Motor neuron (in vitro differentiated cells): ENCODE measurements at places on chromosomes 3 and 15.

GRCh38 chr3:11273891-11274291 is 1.7 kb downstream of the ATG7 start:
- ATAC-seq, result no peak

GRCh38 chr3:184537885-184538665 is 23.5 kb upstream of the EPHB3 start:
- no peak for ATAC-seq

DNA sequence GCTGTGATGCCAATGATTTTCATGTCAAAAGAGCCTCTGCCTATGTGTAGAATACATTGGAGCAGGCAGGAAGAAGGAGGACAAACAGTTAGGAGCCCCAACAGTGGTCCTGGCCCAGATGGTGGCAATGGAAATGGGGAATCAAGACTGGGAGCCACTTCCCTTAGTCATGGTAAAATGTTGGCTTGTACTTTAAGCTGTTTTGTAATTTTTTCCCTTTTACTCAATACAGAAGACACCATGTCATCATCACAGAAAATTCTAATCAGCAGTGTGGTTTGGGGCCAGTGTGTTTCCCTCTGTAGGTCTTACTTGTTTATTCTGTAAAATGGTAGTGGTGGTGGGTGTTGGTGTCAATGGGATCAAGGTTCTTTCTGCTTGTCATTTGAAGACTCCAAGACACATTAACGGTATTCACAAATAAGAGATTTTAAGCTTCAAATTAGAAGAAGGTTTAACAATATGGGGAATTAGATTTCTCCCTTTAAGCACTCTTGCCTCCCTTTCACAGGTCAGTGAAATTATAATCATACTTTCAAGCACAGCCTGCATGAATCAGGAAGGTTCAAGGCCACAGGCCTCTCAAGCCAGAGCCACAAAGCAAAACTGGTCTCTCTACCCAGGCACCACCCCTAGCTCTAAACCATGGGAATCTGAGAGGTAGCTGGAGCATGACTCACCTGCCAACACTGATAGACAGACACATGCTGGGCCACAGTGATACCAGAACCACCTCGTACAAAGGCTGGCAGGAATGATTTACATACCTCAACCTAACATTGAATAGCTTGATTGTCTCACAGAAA is 24.9 kb downstream of the SIAH2 start:
- no peak for ATAC-seq

DNA sequence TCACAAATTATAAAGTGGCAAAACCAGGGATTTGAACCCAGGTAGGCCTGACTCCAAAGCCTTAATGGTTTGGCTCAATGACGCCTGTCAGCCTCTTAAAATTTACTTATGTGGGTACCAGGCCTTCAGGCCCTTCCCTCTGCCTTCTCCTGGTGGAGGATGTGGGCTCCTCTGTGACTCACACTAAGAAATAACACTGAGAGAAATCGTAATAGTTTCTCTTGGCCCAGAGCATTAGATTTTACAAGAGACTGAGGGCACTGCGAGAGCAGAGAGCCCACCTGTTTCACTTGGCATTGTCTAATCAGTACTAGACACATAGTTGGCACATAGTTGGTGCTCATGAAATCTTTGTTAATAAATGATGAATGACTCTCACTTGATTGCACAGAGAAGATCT is 505.2 kb downstream of the SHQ1 start:
- ATAC-seq, result no peak

DNA sequence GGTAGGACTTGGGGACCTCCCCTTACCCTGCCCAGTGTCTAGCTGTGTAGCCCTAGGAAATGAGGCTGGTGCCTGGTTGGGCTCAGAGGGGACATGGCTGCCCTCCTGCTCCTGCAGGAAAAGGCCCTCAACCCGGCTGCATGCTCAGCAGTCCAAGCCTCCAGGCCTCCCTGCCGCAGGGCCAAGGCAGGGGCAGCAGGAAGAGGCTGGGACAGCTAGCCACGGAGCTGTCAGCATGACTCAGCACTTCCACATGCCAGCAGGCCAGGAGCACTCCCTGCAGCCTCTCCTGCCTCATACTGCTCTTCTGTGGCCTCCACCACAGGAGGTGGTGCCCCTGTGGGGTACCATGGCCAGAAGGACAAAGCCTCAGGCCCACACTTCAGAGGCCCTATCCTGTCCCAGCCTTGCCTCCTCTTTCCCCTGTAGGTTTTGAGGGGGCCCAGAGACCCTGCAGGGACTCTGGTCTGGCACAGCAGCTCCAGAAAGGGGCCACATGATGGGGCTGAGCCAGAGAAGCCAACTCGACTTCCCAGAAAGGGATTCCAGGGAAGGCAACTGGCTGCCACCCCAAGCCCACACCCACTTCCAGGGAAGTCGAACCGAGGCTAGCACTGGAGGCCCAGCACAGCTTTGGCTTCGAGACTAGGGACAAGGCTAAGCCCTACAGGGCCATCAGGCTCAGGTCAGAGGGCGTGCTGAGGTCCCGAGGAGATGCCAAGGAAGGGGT is 19.5 kb downstream of the TKT start:
- ATAC-seq, result peak; percentile 82
